ENCODE measurements at places on chromosomes 5 and 9. TPM values are rescaled to one million over a fixed set of nuclear protein-coding genes. Genes with fewer than 3 reads are reported as not detected.
A peak's percentile ranks its signal among the peaks of the same experiment; 100 is the strongest.

- H3K36me3 ChIP-seq = no peaks in the 10 kb centered on the region
- H3K4me3 ChIP-seq = no peak overlapping the region
- no peak for DNase-seq
- H3K27ac ChIP-seq = no peak overlapping the region
Observed at GRCh38 chr5:147454996-147455677, 54.7 kb downstream of the DPYSL3 start.

The ANKRD31 gene
- 0.17 TPM for total RNA-seq

- H3K4me3 ChIP-seq = peak overlapping the region; percentile 75
- no peaks in the 10 kb centered on the region for H3K27me3 ChIP-seq
- H3K27ac ChIP-seq = peak overlapping the region; percentile 98
- H3K4me1 ChIP-seq = peaks cover 77% of the 10 kb centered on the region
- H3K36me3 ChIP-seq = peaks cover 19% of the 10 kb centered on the region
Observed at GRCh38 chr5:1792842-1793266, 6.8 kb downstream of the MRPL36 start.

GRCh38 chr5:78280261-78280660, 14.2 kb downstream of the AP3B1 start:
- no peak overlapping the region for H3K27ac ChIP-seq
- DNase-seq = no peak
- H3K4me3 ChIP-seq = no peak overlapping the region
- peaks cover 5% of the 10 kb centered on the region for H3K36me3 ChIP-seq
- no peaks in the 10 kb centered on the region for H3K27me3 ChIP-seq

- no peak overlapping the region for H3K4me3 ChIP-seq
- no peaks in the 10 kb centered on the region for H3K27me3 ChIP-seq
- no peaks in the 10 kb centered on the region for H3K36me3 ChIP-seq
- peaks cover 32% of the 10 kb centered on the region for H3K4me1 ChIP-seq
- H3K27ac ChIP-seq = no peak overlapping the region
Observed at GRCh38 chr5:126680191-126680817, 79.6 kb downstream of the PHAX start.

The SH3PXD2B gene
- total RNA-seq = 0.33 TPM

DNA sequence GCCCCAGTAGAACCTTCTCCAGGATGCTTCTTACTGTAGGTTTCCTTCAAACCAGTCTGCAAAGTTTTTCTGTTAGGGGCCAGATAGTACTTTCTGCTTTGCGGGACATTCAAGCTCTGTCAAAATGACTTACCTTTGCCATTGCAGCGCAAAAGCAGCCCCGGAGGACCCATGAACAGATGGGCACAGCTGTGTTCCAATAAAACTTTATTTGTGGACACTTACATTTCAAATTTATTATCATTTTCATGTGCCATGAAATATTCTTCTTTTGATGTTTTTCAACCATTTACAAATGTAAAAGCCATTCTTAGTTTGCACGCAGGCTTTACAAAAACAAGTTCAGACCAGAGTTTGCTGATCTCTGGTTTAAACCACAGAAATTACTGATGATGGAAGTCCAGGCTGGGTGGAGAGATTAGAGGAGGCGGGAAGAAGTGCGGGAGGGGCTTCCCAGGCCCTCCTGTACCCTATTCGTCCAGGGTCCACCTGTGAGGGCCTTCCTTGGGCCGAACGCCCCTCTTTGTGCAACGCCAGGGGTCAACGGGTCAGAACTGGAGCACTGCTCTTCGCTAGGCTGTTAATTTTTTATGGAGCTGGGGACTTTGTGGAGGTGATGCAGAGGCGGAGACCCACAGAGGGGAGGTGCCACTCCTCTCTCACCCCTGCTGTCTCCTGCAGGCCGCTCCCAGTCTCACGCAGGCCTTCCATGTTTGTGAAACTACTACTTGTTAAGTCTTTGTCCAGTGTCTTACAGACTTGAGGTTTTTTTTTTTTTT, 7.6 kb upstream of the ASS1 start:
- H3K27me3 ChIP-seq = peaks cover 29% of the 10 kb centered on the region
- H3K4me3 ChIP-seq = no peak overlapping the region
- DNase-seq = no peak
- H3K4me1 ChIP-seq = peaks cover 4% of the 10 kb centered on the region

The ZCCHC9 gene
- 33.6 TPM for total RNA-seq

All from activated CD4-positive, alpha-beta T cell treated with anti-CD3 and anti-CD28 coated beads, Interleukin-2, amount 10 ng/mL, durations not matched to agents 7 days and 5 days (primary cell).